ENCODE measurements at places on chromosomes 16 and 17. TPM values are rescaled to one million over a fixed set of nuclear protein-coding genes. Genes with fewer than 3 reads are reported as not detected.

DNA sequence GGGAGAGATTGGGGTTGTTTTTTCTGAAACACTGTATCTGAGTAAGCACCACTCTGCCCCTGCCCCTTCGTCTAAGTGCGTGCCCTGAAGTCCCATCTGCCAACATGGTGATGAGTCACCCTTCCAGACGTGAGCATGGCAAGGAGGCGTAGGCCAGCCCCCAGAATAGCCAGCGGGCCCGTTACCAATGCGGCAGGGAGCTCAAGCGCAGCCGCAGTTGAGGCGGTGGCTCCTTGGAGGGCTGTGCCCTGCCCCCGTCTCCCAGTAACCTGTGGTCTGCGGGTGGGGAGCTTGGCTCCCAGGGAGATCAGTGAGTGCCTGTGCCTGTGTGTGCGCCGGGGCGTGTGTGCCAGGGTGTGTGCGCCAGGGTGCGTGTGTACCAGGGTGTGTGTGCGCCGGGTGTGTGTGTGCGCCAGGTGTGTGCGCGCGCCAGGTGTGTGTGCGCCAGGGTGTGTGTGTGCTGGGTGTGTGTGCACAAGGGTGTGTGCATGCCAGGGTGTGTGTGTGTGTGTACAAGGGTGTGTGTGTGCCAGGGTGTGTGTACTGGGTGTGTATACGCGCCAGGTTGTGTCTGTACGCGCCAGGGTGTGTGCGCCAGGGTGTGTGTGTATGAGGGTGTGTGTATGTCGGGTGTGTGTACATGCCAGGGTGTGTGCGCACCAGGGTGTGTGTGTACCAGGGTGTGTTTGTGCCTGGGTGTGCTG lies 98.6 kb upstream of the CHMP6 start:
- peak overlapping the region; percentile 96 for H3K27ac ChIP-seq
- no peaks in the 10 kb centered on the region for H3K27me3 ChIP-seq
- H3K4me1 ChIP-seq = peaks cover 35% of the 10 kb centered on the region

GRCh38 chr17:8952191-8952590 lies 13.3 kb downstream of the PIK3R5 start:
- H3K4me3 ChIP-seq = no peak overlapping the region
- H3K36me3 ChIP-seq = no peaks in the 10 kb centered on the region
- no peaks in the 10 kb centered on the region for H3K4me1 ChIP-seq
- DNase-seq = no peak
- H3K27ac ChIP-seq = no peak overlapping the region

DNA sequence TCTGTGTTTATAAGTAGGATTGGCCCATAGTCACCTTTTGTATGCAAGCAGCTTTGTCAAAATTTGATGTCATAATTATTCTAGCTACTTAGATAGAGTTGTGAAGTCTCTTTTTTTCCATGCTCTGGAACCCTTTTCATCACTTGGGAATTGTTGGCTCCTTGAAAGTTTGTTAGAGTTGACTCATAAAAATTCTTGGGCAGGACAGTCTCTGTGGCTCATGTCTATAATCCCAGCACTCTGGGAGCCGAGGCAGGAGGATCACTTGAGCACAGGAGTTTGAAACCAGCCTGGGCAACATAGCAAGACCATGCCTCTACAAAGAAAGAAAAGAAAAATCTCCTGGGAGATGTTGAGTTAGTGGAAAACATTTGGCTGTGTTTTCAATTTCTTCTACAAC lies 45.7 kb upstream of the MRC2 start:
- H3K27ac ChIP-seq = no peak overlapping the region
- no peak overlapping the region for H3K4me3 ChIP-seq

DNA sequence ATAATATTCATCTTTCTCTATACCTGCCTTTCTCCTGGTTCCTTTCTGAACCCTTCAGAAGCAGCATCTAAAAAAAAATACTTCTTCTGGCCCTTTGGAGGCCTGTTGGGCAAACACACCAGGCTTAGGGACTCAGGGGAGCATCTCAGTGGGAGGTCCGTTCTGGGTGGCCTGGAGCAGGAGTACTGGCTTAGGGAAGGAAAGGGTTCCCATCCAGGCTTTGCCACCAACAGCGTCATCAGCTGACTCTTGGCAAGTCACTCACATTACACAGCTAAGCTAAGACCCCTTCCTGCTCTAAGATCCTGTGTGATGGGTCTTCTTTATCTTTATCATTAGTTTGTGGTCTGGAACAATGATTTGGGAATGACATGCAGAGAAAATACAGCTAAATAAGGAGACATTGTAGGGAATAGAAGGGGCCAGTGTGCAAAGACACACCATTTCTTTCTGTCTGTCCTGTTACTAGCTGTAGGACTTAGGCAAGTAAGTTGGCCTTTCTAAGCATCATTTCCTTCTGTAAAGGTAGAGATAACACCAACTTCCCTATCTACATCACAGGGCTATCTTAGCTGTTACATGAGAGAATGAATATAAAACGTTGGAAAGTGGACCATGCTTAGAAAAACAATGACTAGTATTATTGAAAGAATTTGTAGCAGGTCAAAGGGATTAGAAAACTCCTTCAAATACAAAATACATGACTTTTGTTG lies 9.9 kb downstream of the PCTP start:
- H3K36me3 ChIP-seq = no peaks in the 10 kb centered on the region
- H3K4me1 ChIP-seq = no peaks in the 10 kb centered on the region
- no peak overlapping the region for H3K4me3 ChIP-seq
- no peak overlapping the region for H3K27ac ChIP-seq
- H3K27me3 ChIP-seq = no peaks in the 10 kb centered on the region

GRCh38 chr17:58247511-58248363 lies 9.4 kb downstream of the LPO start:
- H3K27me3 ChIP-seq = peaks cover 43% of the 10 kb centered on the region
- H3K36me3 ChIP-seq = no peaks in the 10 kb centered on the region
- no peak for DNase-seq
- H3K27ac ChIP-seq = no peak overlapping the region
- no peaks in the 10 kb centered on the region for H3K4me1 ChIP-seq

DNA sequence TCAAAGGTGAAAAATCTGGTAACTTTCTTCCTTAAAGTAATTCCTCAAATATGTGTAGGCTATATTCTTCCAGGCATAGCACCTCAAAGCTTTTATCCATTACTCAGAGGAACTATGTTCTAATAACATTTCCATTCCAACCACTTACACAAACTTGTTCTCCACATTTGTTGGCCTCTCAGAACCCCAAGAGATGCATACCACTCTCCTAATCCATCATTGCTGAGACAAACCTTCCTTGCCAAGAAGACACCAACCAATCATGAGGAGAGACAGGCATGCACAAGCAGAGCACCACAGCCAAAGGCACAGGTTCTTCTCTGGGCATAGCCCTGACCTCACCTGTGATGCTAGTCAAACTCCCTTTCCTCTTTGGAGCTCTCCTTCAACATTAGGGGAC lies 20.9 kb downstream of the CDH11 start:
- no peaks in the 10 kb centered on the region for H3K27me3 ChIP-seq
- peaks cover 3% of the 10 kb centered on the region for H3K4me1 ChIP-seq
- H3K36me3 ChIP-seq = peaks cover 8% of the 10 kb centered on the region
- no peak overlapping the region for H3K27ac ChIP-seq
- H3K4me3 ChIP-seq = no peak overlapping the region

DNA sequence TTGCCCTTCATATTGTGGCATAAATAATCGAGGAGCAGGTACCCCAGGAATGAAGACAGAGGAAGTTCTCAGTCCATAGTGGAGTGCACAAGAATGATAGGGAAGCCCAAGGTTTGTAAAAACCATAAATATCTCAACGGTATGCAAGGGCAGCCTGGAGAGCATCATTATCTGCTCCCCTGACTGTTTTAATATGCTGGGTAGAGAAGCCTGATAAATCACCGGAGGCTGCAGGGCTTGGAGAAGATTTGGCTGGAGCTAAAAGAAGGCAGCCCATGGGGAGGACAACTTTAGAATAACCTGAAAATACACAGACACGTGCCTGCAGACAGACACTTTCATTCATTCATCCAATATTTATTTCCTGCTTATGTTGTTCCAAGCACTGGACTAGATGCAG lies 205.2 kb upstream of the RPL38 start:
- H3K4me3 ChIP-seq = no peak overlapping the region
- H3K36me3 ChIP-seq = no peaks in the 10 kb centered on the region
- DNase-seq = no peak
- H3K27ac ChIP-seq = no peak overlapping the region
- no peaks in the 10 kb centered on the region for H3K27me3 ChIP-seq
- H3K4me1 ChIP-seq = no peaks in the 10 kb centered on the region

DNA sequence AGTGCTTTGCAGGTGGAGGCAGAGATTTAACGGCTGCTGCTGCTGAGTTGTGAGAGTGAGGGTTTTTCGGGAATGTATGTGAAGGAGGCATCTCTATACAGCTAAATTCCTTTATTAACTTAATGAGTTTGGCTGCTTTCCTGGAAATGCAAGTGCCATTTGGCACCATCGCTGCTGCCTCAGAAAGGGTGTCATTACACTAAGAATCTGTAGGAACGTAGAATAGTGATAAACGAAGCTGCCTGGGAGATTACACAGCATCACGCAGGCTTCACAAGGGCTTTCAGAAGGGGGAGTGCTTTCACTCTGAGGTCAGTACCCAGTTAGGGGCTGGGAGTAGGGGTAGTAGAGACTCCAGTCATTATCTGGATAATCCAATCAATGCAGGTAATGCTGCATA lies 14.1 kb upstream of the NLRP1 start:
- peaks cover 34% of the 10 kb centered on the region for H3K27me3 ChIP-seq
- H3K4me3 ChIP-seq = no peak overlapping the region
- no peak overlapping the region for H3K27ac ChIP-seq

- no peak overlapping the region for H3K4me3 ChIP-seq
- no peaks in the 10 kb centered on the region for H3K4me1 ChIP-seq
- DNase-seq = no peak
Measured at GRCh38 chr16:11413907-11414595, 68.8 kb downstream of the RMI2 start.

DNA sequence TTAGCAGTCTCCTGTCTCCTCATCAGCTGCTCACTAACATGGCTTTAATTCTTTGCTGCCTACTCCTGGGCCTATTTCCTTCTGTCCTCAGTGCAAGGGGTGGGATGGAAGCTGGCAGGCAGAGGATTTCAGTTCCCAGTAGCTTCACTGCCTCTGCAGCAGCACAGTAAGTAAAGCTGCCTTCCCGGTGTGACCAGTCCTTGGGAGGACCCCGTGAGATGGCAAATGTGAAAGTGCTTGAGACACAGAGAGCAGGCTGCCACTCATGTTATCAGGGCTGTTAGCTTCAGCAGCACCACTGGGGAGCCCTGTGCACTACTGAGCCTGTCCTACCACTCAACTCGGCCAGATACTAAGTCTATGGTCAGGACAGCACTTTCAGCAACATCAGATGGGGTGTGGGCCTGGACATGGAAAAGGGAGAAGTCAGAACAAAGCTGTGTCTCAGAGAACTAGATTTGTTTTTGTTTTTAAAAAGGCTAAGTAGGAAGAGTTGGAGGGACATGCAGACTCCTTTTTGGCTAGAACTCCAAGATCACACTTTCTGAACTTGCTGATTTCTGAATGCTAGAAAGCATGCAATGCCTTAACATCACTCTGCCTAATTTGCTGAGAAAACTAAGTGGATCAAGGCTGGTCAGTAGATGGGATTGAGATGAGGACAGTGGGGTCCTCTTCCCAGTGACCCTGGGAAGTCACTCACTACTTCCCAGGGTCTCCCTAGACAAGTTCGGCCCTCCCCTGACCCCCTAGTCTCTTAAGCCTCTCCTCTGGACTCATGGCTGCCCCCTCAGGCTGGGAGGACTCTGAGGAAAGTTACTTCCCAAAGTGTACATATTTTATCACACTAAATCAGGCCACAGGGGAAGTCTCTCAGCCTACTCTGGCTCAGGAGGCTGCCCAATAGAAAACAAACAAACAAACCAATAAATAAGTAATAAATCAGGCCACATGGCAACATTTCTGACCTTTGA lies 1.1 kb downstream of the ACSF2 start:
- H3K27ac ChIP-seq = no peak overlapping the region
- H3K36me3 ChIP-seq = peaks cover 2% of the 10 kb centered on the region
- no peaks in the 10 kb centered on the region for H3K27me3 ChIP-seq

DNA sequence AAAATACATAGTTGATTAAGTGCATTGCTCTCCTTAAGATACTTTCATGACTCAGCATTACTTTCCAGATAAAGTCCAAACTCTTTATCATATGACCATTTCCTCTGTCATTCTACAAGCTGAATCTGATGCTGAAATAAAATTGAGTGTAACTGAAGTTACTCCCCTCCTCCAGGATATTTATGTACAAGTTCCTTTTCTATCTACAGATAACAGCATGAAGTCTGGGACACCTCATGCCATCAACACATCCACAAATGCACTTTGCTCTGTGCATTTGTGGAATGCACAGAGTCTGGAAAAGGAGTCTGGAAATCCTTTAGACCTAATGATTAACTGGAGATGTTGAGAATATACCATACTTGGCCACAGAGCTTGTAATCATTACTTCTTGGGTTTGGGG lies 60.5 kb downstream of the ACSM2B start:
- no peak overlapping the region for H3K4me3 ChIP-seq
- DNase-seq = no peak
- no peak overlapping the region for H3K27ac ChIP-seq
- H3K27me3 ChIP-seq = no peaks in the 10 kb centered on the region

- H3K36me3 ChIP-seq = no peaks in the 10 kb centered on the region
- H3K4me3 ChIP-seq = no peak overlapping the region
- peaks cover 2% of the 10 kb centered on the region for H3K27me3 ChIP-seq
- no peaks in the 10 kb centered on the region for H3K4me1 ChIP-seq
- H3K27ac ChIP-seq = no peak overlapping the region
- DNase-seq = peak; percentile 62
Measured at GRCh38 chr16:68490829-68491575, 42.7 kb upstream of the SMPD3 start.

- no peaks in the 10 kb centered on the region for H3K36me3 ChIP-seq
- H3K4me3 ChIP-seq = no peak overlapping the region
- H3K4me1 ChIP-seq = peaks cover 3% of the 10 kb centered on the region
- no peak for DNase-seq
- H3K27me3 ChIP-seq = peaks cover 23% of the 10 kb centered on the region
Measured at GRCh38 chr17:36661688-36662087, 60.3 kb downstream of the MRM1 start.

- no peak overlapping the region for H3K27ac ChIP-seq
- H3K4me3 ChIP-seq = no peak overlapping the region
- H3K36me3 ChIP-seq = no peaks in the 10 kb centered on the region
Measured at GRCh38 chr16:1099189-1100083, 3.4 kb upstream of the C1QTNF8 start.

DNA sequence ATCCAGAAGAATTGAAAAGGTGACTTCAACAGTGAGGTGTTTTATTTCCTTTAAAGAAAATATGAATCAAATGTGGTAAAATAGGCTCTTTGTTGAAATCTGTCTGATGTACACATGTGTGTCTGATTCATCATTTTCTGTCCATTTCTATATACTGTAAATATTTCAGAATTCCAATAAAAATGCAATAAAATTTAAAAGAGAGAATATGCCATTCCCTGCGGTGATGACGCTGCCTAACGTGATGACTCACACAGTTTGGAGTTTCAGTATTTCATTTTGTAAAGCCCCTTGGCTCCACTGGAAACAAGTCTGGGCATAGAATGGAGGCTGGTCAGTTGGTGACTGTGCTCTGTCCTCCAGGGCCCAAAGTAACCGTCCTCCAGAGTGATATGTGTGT lies 482.5 kb upstream of the CDH5 start:
- no peak overlapping the region for H3K27ac ChIP-seq
- H3K4me1 ChIP-seq = peaks cover 4% of the 10 kb centered on the region
- peak; percentile 26 for DNase-seq
- H3K27me3 ChIP-seq = no peaks in the 10 kb centered on the region
- H3K4me3 ChIP-seq = no peak overlapping the region

Gene VWA3A
- total RNA-seq = not detected

Gene PHLPP2
- total RNA-seq = 5.4 TPM

Gene SLX1B
- 30.7 TPM for total RNA-seq

Gene KRTAP4-12
- total RNA-seq = not detected

Gene HAPSTR1
- total RNA-seq = 97.7 TPM

Gene LUC7L3
- total RNA-seq = 93.0 TPM

Gene NLRC5
- 33.1 TPM for total RNA-seq
